ENCODE measurements at places on chromosomes 7 and 10.

- DNase-seq = no peak
Observed at GRCh38 chr10:43854007-43854406, 205.3 kb upstream of the ZNF32 start.

GRCh38 chr7:98300595-98301372 lies 19.3 kb downstream of the BRI3 start:
- no peak for DNase-seq

DNA sequence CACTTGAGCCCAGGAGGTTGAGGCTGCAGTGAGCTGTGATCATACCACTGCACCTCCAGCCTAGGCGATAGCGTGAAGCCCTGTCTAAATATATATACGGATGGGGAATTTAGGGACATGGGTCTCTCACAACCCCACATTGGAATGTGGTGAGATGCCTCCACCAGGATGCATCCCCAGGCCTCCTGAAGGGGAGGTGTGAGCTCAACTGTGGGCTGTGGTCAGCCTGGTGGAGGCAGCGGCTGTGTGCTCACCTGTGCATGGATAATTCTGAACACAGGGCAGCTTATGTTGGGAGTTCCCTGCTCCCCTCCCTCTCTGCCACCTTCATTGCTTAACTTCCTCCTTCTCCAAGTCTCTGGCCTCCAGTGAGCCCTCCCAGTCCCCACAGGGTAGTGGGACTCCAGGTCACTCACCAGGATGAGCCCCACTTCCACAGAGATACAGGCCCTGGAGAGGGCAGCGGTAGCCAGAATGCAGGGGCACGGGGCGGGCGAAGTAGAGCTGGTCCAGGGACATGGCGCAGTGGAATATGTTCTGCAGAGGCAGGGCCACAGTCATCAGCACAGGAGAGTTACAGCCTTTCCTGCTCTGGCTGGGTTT lies 30.4 kb downstream of the PYROXD2 start:
- no peak for DNase-seq

GRCh38 chr7:91553410-91553895 lies 289.2 kb downstream of the FZD1 start:
- DNase-seq = no peak

- DNase-seq = peak; percentile 47
Observed at GRCh38 chr10:29703271-29703670, 68.5 kb upstream of the SVIL start.

- no peak for DNase-seq
Observed at GRCh38 chr7:45978010-45978681, 57.1 kb upstream of the IGFBP3 start.

DNA sequence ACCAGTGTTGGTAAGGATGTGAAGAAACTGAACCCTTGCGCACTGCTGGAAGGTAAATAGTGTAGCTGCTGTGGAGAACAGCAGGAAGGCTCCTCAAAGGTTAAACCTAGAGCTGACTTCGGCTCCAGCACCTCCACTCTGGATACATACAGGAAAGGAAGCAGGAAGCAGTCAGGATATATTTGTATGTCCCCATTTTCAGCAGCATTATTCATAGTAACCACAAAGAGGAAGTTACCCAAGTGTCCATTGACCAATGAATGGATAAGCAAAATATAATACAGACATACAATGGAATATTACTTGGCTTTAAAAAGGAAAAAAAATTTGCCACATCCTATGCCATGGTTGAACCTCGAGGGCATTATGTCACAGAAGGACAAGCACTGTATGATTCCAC lies 15.0 kb downstream of the RET start:
- no peak for DNase-seq

DNA sequence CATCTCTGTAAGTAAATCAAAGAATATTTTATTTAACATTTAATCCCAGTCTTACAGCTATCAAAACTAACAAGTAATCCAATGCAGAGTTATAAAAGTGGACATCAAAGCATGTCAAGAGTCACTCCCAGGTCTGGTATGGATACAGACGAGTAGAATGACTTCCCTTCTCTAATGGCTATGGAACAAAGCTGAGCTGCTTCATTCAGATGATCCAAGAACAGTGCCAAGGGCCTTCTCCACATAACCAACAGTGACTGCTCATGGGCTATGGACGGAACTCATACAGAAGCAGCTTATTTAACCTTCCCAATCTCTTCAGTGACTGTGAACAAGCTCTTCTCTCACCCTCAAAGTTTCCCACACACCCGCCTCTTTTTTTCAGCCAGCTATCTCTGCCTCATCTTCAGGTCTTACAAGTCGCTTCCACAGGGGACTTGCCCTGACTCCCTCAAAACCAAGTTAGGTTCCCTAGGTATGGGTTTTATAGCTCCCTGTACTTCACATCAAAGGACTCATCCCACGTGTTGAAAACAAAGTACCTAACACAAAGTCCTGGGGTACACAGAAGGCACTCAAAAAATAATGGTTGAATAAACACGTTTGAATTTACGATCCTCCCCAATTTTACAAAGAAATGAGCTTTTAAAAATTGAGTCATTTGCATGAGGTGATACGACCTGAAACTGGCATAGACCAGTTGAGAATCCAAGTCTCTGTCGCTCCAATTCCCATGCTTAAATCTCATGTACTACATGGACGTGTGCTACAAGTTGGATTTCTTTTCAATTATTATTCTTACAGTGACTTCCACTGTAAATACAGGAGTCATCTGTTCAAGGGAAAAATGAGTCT lies 3.1 kb downstream of the USP6NL start:
- DNase-seq = no peak

DNA sequence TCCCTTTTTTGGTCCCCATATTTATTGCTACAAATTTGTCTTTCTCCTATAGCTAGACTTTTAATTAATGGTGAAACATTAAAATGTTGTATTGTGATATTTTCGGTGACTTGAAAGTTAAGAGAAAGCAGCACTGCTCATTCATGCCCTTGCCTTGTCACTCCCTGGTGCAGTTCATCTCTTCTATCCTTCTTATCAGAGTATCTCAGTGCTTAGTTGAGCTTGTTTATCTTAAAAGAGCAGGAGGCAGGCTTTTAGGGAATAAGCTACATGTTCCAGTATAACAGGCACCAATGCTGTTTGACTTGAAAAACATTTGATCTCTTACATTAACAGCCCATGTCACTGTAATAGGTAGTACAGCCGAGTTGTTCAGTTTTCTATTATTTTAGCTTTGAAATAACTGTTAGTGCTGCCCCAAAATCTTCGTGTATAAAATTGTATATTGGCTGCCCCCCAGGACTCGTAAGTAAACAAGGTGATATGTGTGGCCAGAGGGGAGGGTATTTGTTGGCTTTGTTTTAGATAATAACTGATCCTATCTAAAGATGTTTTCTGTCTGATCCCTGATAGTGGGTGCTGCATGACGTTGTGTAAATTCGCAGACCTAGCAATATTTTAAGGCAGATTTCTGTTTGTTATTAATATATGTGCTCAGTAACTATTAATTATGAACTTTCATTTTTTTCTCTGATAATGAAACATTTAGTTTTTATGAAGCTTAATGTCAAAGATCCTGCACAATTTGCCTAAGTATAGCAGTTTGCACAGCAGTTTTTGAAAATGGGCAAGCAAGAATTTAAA lies 96.5 kb downstream of the BTRC start:
- DNase-seq = no peak

DNA sequence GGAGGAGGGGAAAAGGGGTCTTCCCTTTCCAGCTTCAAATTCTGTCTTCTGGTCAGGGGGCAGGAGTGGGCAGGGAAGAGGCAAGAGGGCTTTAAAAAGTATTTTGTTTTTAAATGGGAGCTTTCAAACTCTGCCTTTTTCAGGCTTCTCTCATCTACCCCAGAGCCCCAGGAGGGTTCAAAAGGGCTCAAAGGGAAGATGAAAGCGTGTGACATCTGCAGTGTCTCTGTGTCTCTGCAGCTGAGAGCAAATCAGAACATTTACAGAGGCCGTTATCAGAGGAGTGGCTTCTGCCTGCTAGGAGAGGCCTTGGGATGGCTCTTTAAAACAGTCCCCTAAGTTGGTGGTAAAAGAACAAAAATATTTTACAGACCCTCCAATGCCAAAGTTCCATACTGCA lies 30.3 kb downstream of the TRIM8 start:
- DNase-seq = no peak

GRCh38 chr7:84908196-84908793 lies 278.6 kb downstream of the SEMA3D start:
- no peak for DNase-seq

GRCh38 chr7:73504017-73504416 lies 18.1 kb downstream of the BAZ1B start:
- DNase-seq = no peak

GRCh38 chr10:79984851-79985250 lies 35.9 kb upstream of the SFTPD start:
- no peak for DNase-seq

DNA sequence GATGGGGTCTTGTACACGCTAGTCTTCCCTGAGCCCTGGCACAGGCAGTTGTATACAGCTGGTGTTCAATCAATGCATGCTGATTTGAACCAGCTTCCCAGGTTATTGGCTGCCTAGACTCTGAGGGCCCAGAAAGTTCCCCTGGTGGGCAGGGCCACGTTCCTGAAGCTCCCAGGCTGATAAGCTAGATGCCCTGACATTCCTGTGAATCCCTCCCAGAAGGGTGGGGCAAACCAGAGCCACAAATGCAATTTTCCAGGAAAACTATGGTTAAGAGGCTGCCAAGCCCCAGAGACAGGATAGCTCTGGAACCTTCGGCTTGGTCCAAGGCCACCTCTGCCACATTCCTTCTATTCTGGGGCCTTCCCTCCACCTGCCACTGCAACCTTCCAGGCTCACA lies 78.2 kb downstream of the FAM53B start:
- DNase-seq = no peak

GRCh38 chr7:137423321-137423720 lies 79.8 kb upstream of the PTN start:
- DNase-seq = no peak

GRCh38 chr10:85619832-85620231 lies 746.8 kb downstream of the GRID1 start:
- DNase-seq = no peak

DNA sequence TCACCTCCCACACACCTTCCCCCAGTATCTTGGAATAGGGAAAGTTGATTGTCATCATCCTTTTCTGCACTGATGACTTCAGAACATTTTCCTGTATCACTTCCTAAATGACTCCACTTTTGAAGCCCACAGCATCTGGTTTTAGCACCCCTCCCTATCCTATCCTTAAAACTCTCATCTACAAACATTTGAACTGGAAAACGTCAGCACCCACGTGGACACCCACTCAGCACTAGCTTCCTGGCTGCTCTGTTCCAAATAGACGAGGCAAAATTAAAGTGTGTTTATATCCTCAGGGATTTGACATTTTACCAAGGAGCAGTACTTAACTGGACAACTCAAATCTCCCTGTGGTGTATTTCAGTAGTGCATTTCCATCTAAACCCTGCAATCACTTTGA lies 73.9 kb downstream of the REEP3 start:
- no peak for DNase-seq

DNA sequence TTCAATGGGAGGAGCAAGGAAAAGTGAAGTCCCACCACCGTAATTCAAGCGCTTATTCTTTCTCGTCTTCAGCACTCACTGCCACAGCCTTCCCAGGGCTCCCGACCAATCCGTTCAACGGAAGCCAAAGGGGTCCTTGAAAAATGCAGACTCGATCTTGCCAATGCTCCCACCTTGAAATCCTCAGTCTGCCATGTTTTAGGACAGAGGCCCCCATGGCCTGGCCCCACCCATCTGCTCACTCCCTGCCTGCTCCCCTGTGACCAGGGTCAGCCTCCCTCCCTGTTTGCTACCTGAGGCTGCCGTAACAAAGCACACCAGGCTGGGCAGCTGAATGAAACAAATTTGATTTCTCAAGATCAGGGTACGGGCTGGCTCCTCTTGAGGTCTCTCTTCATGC lies 3.0 kb upstream of the DNAAF5 start:
- no peak for DNase-seq

GRCh38 chr7:131483586-131483985 lies 72.8 kb downstream of the PODXL start:
- no peak for DNase-seq

DNA sequence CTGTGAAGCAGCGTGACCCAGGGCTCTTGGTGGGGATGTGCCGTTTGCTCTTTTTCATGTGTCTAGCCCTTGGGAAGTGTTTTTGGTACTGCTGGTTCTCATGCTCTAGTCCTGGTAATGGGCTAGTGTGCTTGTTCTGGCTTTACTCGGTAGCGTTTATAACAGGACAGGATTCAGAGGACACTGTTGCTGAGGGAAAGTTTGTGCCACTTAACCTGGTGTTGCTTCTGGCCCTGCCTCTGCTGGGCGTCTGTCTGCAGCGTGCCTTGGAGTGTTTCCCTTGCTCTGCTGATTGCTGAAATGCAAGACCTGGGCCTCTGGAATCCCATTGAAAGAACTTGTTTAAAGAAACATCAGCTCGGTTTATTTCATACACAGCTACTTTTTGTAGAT lies 35.0 kb downstream of the INPP5A start:
- no peak for DNase-seq

DNA sequence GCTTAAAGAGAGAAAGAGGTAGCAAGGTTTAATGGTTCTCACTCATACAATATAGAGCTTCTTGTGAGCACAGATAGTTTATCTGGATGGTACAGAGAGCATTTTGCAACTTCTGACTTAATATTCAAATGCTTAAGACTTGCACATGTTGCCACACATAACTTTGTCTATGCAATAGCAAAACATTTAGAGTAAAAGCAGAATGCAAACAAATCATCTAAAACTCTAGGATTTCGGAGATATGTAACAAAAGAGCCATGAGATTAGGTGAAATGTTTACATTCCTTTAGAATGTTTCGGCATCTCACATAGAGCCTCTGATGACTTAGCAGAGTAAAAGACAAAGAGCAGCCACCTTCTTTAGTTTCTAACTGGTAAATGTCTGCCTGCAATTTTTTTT lies 717.1 kb upstream of the LRRN3 start:
- no peak for DNase-seq

DNA sequence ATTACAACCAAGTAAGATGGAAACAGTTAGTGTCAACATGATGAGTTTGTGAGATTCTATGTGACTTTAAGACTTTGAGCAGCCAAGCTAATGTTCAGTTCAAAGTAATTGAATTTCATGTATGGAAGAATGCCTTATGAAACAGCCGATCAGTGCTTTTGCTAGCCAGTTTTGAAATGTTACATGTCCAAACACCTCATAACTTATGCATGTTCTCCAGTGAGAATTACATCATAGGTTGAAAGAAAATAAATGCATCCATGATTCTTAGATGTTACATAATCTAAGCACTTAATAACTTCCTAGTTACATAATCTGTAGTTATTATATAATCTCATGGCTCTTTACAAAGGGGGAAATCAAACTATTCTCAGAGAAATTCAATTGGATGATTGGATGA lies 211.3 kb downstream of the BICC1 start:
- no peak for DNase-seq

GRCh38 chr10:70584909-70585544 lies 17.5 kb downstream of the PRF1 start:
- DNase-seq = peak; percentile 93

DNA sequence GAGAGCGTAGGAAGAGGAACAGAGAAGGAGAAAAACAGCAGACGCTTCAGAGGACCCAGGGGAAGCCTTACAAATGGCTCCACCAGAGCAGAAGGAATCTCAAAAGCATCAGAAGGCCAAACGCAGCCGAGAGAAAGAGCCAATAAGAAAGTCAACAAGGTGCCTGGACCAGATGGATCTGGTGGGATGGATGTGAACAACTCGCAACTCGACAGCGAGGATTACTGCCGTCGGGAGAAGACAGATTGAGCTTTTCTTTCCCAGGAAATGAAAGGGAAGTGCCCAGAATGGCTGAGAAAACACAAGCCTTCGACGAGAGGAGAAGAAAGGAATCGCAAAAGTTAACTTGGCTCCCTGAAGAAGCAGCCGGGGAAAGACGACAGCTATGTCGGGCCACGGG lies 132.8 kb upstream of the MGMT start:
- DNase-seq = no peak
